CD4-positive, alpha-beta T cell treated with Interleukin-6 for 4 hours (primary cell): ENCODE measurements at places on chromosomes 5 and 9.

DNA sequence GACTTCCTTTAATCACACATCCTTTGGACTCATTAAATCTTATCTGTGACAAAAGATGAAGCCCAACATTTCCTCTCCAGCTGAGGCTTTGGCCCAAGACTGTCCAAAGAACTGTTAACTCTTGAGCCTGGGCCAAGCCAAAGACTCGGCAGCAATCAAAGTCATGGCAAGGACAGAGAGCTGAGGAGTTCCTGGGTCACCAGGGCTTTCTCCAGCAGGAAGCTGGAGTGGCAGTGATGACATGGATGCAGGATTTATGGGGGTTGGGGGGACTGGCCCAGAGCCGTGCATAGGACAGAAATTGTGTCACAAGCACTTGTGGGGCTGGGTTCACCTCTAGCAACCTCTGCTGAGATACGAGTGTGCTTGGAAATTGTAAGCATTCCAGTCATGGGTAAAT is 440.3 kb downstream of the PLK2 start:
- DNase-seq, result no peak

- DNase-seq, result no peak
These were observed 15.2 kb downstream of the HTR4 start for GRCh38 chr5:148639081-148639480.

DNA sequence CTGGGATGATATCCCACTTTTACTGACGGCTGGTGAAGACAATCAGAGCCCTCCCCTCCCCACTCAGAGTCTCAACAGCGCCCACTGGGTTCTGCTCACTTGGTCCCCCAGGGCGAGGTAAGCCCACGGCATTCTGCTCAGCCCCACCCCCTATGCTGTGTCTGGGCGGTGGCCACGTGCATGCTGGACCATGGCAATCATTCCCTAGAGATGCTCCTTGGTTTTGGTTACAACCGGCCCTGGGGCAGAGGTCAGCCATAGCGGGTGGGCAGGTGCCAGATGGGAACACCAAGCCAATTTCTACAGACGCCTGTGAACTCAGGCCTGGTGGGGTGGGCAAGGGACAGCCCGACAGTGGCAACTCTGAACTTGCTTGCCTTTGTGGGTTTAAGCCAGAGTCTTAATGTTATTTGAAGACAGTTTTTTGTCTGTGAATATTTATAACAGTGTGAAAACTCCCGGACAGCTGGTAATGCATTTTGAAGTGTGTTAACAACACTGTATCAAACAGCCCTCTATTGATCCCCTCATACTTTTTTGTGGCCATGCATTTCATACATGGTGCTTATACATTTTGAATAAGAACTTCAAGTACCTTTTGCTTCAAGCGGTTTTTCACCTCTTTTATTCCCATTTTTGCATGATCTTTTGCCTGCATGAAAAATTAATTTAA is 94.2 kb downstream of the CRB2 start:
- no peak for DNase-seq

DNA sequence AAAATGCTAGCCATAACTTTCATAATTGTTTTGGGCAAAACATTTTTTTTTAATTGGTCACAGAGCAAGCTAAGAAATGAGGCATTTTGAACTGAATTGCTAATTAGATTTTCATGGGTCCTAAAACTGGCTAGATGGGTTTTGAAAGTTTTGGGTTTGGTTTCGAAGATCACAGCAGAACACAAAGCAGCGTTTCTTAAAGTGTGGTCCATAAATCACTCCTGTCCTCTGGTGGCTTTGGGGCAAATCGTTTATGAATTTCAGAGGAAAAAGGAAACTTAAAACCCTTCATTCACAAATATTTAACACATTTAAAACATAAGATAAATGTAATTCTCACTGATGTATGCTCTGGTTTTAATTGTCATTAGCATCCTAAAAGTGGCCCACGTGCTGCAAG is 503.7 kb downstream of the SPATA31D1 start:
- no peak for DNase-seq

DNA sequence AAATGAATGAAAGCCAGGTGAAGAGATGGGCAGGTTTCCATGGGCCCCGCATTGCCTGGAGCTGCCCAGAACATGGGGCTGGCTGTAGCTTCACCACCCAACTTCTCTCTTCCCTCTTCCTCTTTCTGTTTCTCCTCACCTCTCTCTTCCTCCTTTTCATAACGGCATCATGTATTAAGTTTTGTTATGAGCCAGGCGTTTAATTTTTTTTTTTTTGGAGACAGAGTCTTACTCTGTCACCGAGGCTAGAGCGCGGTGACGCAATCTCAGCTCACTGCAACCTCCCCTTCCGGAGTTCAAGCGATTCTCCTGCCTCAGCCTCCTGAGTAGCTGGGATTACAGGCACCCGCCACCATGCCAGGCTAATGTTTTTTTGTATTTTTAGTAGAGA is 13.0 kb upstream of the SPINK4 start:
- DNase-seq, result no peak

DNA sequence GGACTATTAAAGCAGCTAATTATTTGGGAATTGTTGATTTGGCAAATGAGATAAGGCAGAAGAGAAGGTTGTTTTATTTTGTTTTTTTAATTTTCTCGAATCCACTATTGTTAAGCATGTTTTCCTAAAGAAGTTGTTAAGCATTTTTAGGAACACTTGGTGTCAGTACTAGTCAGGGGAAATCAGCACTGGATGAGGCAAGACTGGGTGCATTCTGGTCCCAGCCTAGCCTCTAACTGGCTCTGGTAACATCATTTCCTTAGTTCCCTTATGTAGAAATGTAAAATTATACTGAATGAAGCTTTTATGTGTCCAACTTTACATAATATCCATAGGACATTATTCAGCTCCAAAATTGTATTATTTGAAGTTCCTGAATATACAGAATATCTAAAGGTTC is 196.1 kb downstream of the PCSK5 start:
- no peak for DNase-seq

GRCh38 chr9:79592726-79593493 is 21.1 kb downstream of the TLE4 start:
- DNase-seq, result peak; percentile 21

GRCh38 chr5:94793113-94793815 is 174.8 kb downstream of the SLF1 start:
- peak; percentile 16 for DNase-seq

GRCh38 chr5:147968855-147969254 is 62.5 kb upstream of the C5orf46 start:
- DNase-seq, result no peak

DNA sequence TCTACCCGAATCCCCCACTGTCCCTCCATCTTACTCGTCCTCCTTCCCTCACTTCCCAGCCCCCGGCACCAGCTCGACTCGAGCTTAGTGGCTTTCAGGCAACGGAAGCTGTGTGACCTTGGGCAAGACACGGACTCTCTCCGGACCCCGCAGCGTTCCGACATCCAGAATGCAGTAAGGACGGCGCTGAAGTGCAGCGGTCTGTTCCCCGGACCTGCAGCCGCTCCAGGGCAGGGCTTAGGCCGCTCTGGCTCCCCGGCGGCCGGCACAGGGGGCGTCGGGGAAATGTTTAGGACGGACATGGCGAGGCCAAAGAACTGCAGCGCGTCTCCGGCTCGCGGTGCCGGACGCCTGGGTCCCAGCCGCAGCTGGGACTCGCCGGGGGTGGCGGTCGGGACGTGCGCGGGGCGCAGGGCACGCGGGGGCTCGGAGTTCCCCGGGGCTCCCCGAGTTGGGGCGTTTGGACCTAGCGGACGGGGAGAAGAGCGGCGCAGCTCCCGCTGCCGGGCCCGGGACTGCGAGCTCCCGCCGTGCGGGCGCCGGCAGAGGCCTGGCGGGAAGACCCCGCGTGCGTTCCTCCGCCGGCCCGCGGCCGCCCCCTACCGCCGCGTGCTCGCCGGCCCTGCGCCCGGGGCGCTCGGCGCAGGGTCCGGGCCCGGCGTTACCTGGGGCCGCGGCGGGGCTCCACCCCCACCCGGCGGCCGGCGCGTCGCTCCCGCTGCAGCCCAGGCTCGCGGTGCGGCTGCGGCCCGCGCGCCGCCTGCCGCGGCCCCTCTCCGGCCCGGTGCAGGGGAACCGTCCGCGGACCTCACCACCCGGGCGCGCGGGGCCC is 5.6 kb upstream of the RNF44 start:
- peak; percentile 54 for DNase-seq

GRCh38 chr9:112535811-112536210 is 49.2 kb downstream of the KIAA1958 start:
- DNase-seq, result no peak

- DNase-seq, result no peak
These were observed 496.7 kb downstream of the ENC1 start for GRCh38 chr5:74143721-74144330.

GRCh38 chr9:26012797-26013196 is 334.6 kb upstream of the TUSC1 start:
- DNase-seq, result no peak

DNA sequence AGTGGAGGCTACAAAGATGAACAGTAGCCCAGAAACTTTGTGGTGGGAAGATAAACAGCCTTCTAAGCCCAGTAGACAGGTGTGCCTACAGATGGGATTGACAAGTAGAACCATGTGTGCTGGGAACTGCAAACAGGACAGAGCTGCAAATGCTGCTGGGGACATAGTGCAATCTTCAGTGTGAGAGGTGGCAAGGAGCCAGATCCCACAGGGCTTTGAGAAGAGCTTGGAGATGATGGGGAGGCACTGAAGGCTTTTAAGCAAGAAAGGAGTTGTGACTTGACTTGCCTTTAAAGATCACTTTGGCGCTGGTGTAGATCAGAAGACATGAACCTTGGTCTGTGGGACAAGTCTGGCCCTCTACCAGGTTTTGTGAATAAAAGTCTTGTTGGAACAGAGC is 675.2 kb downstream of the ACTL7B start:
- no peak for DNase-seq

- DNase-seq, result no peak
These were observed 16.6 kb downstream of the ATOX1 start for GRCh38 chr5:151741678-151742423.

DNA sequence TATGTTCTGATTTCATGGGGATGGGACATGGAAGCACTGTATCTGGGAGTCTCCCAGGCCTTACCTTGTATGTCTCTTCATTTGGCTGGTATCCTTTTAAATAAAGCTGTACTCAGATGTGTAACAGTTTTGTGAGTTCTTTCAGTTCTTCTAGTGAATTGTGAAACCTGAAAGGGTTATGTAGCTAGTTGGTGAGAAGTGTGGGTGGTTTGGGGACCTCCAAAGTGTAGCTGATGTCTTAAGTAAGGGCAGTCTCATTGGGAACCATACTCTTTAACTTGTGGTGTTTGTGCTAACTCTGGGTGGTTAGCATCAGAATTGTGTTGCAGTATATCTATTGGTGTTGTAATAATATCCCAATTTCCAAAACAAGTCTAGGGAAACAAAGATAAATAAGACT is 166.9 kb upstream of the CCNH start:
- no peak for DNase-seq

DNA sequence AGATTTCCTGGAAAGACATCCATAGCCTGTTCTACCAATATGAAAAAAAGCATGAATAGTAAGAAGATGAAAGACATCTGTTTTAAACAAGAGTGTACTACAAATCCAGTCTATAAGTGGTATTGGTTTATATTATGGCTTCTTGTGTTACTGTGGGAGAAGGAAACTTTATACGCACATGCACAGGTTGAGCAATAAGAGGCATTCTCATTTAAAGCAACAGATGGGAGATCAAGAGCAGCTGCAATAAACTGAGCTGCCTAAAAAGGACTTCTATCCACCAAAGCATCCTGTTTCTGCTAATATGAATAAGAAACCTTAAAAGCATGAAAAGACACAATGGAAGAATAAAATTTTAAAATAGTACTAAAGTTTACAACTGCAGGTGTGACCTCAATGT is 8.6 kb upstream of the PCDHB1 start:
- no peak for DNase-seq

DNA sequence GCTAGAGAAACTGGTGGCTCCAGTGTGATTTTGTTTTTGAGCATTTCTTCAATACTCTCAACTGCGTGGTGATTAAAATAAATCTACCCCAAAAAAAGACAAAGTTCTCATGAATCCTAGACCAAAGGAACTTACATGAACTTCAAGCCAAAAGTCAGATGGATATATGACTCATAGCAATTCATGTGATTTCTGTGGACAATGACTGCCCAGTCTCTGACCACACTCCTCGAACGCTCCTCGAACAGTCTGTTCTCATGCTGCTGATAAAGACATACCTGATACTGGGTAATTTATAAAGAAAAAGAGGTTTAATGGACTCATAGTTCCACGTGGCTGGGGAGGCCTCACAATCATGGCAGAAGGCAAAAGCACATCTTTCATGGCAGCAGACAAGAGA is 46.4 kb upstream of the CEP78 start:
- DNase-seq, result no peak

GRCh38 chr5:128273736-128274135 is 190.2 kb downstream of the SLC12A2 start:
- DNase-seq, result no peak
